ENCODE measurements at places on chromosomes 13 and 19.

DNA sequence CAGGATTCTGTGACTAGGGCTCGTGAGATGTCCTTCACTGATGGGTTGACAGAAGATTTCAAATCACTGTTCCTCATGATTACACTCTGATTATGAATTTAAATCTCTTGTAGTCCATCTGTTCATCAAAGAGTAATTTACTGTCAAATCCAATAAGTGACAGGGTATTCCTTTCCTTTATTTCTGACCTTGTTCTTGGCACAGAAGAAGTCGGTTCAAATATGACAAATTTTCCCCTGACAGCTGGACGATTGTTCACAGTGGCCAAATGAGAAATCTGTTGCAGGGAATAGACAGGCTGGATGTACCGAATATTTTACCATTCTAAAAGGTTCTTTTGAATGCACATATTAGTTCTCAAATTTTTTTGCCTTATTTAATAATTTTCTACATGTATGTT lies 767.3 kb upstream of the GPC6 start:
- DNase-seq: no peak

GRCh38 chr13:55728247-55728646 lies 1412.5 kb upstream of the PRR20A start:
- no peak for DNase-seq

DNA sequence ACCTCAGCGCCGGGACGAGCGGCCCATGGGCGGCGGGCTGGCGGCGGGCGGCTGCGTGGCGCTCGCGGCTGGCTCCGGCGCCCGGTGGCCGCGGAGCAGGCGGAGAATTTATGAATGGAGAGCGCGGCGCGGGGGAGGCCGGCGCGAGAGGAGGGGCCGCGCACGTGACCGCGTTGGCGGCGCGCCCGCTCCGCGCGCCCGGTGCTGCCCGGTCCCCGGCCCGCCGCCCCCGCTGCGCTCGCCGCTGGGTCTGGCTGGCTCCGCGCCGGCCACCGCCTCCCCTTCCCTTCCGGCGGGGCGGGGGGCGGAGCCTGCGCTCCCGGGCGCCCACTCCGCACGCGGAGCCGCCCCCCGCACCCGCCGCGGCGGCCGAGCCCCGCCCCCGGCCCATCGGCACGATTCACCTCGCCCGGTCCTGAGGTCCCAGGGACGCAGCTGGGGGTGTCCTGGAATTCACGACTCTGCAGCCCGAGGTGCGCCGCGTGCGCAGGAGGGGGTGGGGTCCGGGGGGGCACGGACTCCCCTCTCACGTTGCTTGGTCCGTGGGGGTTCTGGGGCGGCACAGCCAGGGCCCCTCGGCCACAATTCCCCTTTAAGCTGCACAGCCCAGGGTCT lies at the start of gene CBARP:
Gene CBARP, minus strand, starts transcription at position 252 of the 615 bp plus-strand sequence. CDS start 1,905 bp downstream, outside the sequence.
- no peak for DNase-seq

GRCh38 chr19:9793071-9793591 lies 24.6 kb upstream of the ZNF846 start:
- peak; percentile 66 for DNase-seq

GRCh38 chr13:39038569-39039030 lies 344 bp downstream of the NHLRC3 start:
- DNase-seq: peak; percentile 35

GRCh38 chr19:46806656-46807055 lies 18.3 kb upstream of the SLC1A5 start:
- no peak for DNase-seq

GRCh38 chr13:48571126-48571913 lies 38.4 kb upstream of the RCBTB2 start:
- DNase-seq: no peak

GRCh38 chr19:36203293-36203692 lies 11.2 kb downstream of the ZNF565 start:
- no peak for DNase-seq

DNA sequence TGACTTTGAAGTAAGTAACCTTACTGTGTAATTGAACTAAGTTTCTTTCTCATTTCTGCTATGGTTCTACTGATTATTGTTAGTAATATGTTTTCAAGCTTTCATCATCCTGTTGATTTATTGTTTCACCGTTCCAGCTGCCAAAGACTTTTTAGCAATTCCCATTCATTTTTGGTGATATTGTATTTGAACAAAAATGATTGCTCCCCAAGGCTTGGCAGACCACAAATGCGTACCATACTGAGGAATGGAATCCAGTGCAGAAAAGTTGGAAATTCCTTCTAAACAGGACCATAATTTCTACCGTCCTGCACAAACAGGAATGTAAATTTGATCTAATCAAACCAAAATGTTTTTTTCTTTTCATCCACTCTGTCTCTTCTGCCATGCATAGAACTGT lies 10.7 kb downstream of the EPSTI1 start:
- no peak for DNase-seq

DNA sequence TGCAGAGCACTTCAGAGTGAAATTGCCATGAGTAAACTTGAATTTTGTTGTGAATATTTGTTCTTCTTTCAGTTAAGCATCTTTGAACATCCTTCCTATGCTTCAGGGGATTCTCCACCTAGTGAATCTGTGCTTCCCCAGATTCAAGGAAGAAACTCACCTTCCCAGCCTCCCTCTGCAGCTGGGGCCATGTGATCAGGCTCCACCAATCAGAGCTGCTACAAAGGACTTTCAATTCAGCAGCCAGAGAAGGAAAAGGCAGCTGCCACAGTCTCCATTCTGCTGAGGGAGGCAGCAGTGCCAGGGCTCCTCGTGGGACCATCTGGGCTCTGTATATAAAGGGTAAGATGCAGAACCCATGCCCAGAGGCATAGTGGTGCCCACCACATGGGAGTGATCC lies 89.7 kb upstream of the SIAH3 start:
- no peak for DNase-seq

GRCh38 chr13:44117351-44117750 lies 237.6 kb downstream of the LACC1 start:
- DNase-seq: no peak

- no peak for DNase-seq
These were observed 1664.0 kb downstream of the EFNB2 start for GRCh38 chr13:104871456-104871855.

DNA sequence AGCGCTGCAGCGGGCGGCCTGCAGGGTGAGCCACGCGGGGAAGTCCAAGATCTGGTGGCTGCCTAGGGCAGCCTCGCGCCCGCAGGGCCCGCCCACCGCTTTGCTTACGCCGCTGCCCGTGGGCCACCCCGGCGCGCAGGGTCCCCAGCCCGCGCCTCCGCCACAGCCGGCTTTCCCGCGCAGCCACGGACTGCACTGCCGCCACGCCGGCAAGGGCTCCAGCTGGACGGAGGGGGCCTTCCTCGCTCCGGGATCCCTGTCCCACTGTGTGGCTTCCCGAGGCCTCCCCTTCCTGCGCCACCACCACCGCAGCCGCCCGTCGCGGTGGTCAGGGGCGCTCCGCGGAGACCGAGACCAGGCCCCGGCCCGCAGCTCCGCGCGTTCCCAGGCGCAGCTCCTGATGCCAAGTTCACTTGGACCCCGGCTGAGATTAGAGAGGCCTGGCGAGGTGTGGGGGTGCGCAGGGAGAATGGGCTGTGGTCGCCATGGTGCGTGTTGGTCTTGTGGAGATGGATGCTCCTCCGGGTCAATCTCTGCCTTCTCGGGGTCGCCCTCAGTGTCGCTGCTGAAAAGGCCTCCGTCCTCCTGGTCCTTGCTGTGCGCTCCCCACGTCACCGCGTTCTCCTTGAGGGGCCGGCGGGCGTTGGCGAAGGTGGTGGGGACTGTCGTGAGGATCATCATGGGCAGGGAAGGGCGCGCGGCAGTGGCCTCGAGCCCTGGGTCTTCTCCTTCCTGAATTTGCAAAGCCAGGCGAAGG lies 17.9 kb upstream of the RNF17 start:
- no peak for DNase-seq

DNA sequence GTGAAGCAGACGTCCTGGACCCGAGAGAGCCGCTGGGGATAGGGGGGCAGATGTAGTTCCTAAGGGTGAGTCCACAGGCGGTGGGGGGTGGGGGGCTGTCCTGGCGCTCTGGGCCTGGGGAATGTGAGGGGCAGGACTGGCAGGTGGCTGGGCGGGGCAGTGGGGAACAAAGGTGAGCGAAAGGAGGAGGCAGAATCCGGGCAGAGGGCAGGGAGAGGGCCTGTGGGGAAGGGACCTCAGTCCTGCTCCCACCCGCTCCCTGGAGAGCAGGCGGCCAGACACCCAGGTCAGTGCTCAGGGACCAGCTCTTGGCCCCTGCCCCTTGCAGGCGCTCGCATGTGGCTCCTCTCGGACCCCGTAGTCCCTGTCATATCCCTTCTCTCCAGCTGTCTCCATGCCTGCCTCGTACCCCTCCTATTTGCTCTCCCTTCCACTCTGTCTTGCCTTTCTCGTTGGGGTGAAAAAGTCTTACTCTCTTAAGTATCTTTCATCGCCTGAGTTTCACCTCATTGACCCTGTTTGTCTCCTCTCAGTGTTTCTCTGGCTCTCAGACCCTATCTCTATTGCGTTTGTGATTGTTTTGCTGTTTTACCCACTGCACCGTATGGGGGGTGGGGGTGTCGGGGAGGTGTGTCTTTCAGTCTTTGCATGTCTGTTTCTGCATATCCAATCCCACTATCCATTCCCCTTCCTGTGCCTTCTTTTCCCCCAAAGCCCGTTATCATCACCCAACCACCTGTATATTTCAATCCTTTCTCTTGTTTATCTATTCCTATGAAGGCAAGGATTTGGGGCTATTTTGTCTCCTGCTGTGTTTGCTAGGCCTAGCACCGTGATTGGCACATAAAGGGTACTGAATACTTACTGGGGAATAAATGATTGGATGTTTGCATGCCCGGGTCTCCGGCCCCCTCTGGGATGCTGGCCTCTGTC lies 5.8 kb downstream of the SPHK2 start:
- peak; percentile 79 for DNase-seq

- peak; percentile 55 for DNase-seq
These were observed 1.1 kb downstream of the FOXO1 start for GRCh38 chr13:40665126-40666044.

DNA sequence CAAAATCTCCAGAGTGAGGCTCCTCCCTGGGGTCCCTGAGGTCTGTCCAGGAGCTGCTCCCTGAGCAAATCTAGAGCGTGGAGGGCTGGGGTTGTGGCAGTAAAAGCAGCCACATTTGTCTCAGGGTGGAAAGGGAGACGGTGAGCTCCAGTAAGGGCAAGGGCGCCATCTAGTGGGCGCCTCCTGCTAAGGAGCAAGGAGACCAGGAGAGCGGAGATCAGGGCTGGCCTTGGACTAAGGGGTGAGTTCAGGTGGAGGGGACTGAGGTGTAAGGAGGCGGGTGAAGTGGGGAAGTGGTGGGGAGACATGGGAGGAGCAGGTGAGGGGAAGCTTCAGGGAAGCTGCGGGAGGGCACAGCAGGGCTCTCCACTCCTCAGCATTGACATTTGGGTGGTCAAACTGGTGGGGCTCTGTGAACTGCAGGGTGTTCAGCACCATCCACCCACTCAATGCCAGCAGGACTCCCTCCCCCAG lies 5.3 kb upstream of the CEACAM21 start:
- DNase-seq: peak; percentile 84

DNA sequence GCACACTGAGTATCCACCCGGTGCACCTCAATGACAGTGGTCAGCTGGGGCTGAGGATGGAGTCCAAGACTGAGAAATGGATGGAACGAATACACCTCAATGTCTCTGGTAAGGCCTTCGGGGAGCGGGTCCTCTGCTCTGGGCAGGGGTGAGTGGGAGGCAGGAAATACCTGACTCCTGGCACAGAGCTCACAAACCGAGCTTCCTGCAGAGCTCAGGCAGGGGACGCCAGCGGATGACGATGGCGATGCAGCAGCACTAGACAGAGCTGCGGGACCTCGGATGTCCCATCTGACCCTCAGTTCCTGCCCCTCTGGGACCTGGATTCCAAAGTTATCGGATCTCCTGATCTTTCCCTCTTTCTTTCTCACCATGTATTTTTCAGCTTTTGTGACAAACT lies 3.8 kb downstream of the CD22 start:
- DNase-seq: no peak

DNA sequence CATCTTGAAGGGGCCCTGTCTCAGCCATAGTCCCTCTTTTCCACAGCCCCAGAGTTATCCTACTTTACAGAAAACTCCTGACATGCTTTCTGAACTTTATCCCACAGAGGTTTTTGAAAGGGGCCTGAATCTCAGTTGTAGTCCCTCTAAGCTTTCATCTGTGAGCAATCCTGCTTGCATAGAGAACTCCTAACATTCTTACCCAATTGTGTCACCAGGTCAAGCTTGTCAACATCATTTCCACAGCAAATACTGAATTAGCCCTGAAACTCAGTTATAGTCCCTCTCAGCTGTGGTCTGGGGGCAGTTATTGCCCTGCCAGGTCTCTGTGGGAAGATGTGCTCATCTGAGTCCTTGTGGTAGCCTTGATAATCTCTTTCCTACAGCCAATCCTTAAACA lies 2190.3 kb upstream of the PCDH20 start:
- no peak for DNase-seq

- DNase-seq: no peak
These were observed 11.6 kb downstream of the USP12 start for GRCh38 chr13:27159806-27160563.

Measured in transverse colon (tissue), 4 donors.